Putamen (tissue), 1 donor: ENCODE measurements at places on chromosomes 5 and 9.

- no peak for DNase-seq
Measured at GRCh38 chr9:110742741-110743371, 74.3 kb downstream of the MUSK start.

DNA sequence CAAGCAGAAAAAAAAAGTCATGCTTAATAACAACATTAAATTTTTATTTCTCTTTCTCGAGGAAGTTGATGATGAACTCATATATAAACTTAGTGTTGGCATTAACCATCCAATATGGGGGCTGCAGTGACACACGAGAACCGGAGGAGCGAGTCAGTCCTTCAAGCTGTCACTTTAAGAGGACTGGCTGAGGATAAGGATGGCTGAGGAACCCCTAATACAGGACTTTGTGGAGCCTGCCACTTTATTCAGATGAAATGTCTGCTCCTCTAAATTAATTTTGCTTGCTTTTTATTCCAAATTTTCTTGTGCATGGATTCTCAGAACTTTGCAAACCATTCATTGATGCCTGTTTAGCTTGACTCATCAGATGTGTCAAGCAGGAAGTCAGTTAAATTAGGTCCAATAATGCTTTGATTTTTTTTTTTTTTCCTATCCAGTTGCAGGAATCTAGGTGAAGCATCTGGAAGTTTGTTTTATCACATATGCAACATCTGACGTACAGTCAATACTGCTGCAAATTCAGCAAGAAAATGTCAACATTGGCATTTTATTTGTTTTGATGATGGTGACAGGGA is 144.2 kb upstream of the COL5A1 start:
- no peak for DNase-seq

GRCh38 chr9:137762414-137763061 is 115.0 kb upstream of the CACNA1B start:
- DNase-seq, result no peak

DNA sequence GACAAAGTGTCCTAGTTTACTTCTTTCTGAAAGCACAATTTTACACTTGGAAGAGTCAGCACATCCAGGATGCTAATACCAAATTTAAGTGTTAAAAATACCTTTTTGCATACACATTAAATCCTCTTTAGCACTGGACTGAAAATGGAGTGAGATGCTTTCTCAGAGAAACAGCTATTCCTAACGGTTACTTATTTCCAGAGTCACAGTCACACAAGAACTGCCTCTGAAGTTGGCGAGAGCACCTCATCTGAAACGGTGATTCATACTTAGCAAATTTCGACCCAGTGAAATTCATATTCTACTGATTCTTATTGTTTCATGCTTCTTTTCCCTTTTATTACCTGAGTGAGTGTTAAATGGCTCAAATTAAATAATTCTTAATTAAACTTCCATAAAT is 12.2 kb downstream of the CDH18 start:
- DNase-seq, result no peak

DNA sequence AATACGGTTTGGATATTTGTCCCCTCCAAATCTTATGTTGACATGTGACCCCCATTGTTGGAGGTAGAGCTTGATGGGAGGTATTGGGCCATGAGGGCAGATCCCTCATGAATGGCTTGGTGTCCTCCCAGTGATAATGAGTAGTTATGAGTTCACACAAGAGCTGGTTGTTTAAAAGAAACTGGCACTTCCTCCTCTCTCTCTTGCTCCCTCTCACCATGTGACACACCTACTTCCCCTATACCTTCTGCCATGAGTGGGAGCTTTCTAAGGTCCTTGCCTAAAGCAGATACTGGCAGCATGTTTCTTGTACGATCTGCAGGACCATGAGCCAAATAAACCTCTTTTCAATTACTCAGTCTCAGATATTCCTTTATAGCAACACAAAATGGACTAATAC is 132.0 kb downstream of the PIK3R1 start:
- DNase-seq, result no peak

GRCh38 chr9:24351258-24351657 is 194.4 kb downstream of the IZUMO3 start:
- no peak for DNase-seq

- no peak for DNase-seq
Measured at GRCh38 chr5:59218424-59219045, 635.7 kb downstream of the RAB3C start.

DNA sequence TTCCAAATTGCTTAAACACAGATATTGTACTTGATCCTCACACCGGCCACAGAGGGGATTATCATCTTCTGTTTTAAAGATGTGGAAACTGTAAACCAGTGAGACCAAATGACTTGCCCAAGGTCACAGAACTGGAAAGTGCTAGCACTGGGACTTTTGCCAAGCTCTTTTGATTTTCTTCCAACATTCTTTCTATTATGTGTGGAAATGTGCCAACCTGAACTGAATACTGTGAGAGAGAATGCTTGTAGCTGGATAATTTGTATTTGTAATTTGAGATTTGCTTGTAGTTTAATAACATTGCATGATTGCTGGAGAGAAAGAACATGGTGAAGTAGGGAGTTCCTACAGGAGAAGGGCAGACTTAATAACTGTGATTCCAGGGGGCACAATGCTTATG is 977.9 kb upstream of the NUDT12 start:
- no peak for DNase-seq

- DNase-seq, result peak; percentile 35
Measured at GRCh38 chr5:9361835-9362234, 184.0 kb downstream of the SEMA5A start.

DNA sequence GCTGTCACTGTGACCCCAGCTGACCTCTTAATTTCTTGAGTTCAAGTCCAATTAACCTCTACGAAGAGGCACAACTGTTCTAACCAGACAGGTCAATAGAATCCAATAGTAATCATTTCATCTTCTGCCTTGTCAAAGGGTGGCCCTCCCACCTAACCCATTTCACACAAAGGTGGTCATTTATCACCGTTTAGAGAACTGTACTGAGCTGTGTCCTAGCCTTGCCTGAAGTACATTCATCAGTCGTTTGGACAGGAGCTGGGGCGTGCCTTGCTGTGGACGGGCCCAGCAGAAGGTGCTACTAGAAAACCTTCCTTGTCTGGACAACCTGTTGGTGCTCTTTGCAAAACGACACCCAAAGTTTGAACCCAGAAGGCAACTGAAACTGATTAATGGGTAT is 605.4 kb downstream of the ISL1 start:
- no peak for DNase-seq

GRCh38 chr5:160266752-160267345 is 37.5 kb downstream of the FABP6 start:
- DNase-seq, result no peak

- DNase-seq, result no peak
Measured at GRCh38 chr5:175388531-175388930, 55.5 kb downstream of the DRD1 start.

DNA sequence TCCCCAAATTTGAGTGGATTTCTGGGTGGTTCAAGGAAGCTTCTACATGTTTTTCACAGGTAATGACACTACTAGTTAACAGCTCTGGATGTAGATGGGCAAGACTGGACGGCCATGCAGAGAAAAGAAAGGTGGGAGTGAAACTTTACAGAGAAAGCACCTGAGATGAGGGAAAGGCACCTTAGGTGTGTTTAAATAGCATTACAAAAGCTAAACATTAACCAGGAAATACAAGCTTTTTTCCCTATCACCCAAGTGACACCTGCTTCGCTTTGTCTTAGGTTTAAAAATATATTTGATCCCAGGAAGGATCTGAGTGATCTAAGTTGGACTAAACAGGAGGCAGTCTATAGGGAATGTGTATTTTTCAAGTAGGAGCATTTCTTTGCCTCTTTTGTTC is 8.3 kb downstream of the C9orf152 start:
- no peak for DNase-seq
